ENCODE measurements at places on chromosomes 2 and 18.

DNA sequence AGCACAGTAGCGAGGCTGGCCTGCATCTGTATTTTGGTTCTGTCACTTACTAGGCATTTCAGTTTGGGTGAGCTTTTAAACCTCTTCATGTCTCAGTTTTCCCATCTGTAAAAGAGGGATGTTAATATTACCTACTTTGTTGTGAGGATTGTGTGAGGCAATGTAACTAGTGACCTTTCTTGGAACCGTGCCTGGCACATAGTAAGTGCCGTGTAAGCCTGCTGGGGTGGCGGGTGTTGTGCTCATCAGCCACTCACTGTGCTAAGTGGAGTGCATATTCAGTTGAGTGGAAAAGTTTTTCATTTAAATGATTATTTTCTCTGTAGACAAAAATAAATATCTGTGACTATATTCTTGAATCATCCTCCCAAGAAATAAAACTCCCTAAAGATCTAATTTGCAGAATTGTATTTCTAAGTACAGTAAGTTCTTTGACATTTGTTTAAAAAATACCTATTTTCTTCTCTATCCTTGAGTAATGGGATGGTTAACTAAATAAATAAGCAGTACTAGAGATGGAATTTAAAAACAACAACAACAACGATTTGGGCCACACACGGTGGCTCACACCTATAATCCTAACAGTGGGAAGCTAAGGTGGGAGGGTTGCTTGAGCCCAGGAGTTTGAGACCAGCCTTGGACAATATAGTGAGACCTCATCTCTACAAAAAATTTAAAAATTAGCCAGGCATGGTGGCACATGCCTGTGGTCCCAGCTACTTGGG is 56.7 kb downstream of the MALT1 start:
- DNase-seq, result no peak

GRCh38 chr2:237617587-237617982 is 9.8 kb upstream of the LRRFIP1 start:
- no peak for DNase-seq

DNA sequence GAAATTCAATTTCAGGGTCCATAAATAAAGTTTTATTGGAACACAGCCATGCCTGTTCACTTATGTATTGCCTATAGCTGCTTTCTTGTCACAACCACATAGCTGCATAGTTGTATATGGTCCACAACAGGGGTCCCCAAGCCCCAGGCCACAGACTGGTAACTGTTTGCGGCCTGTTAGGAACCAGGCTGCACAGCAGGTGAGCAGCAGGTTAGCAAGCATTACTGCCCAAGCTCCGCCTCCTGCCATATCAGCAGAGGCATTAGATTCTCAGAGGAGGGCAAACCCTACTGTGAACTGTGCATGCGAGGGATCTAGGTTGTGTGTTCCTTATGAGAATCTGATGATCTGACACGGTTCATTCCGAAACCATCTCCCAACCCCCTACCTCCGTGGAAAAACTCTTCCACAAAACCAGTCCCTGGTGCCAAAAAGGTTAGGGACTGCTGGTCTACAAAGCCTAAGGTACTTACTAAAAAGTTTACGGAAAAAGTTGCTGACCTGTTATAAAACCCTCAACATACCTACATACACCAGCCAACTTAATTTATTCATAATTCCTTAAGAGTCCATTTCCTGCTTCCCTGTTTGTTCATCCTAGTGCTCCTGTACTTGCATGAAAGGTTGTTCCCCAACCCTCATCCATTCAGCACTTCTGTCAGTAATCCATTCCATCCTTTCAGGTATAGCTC is 40.1 kb downstream of the NDUFAF7 start:
- DNase-seq, result no peak

GRCh38 chr2:10406016-10406415 is 42.1 kb downstream of the ODC1 start:
- no peak for DNase-seq

GRCh38 chr2:98099939-98100743 is 13.2 kb downstream of the VWA3B start:
- no peak for DNase-seq

DNA sequence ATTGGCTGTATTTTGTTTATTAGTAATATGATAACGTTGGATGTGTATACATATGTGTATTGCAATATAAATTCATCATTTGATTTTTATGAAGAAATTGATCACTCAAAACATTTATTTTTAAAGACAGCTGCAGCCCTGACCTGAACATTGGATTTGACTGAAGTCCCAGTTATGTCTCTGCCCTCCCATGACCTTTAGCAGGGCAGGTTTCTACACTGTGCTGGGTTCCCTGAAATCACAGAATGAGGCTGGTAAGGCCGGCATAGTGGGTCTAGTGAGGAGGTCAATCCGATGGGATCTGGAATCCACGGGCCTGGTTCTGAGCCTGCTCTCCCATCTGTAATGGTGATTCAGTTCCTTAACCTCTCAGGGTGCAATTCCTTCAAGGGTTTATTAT is 22.0 kb downstream of the SPP2 start:
- no peak for DNase-seq
